Retina (tissue), 1 donor: ENCODE measurements at places on chromosomes 7 and 10.

GRCh38 chr7:2807845-2808772 lies 36.0 kb downstream of the GNA12 start:
- peak; percentile 26 for DNase-seq

- no peak for DNase-seq
Observed at GRCh38 chr7:118053353-118053752, 130.6 kb upstream of the LSM8 start.

- no peak for DNase-seq
Observed at GRCh38 chr7:628402-628763, 98.1 kb upstream of the DNAAF5 start.

GRCh38 chr7:16939161-16939560 lies 57.4 kb upstream of the AGR3 start:
- no peak for DNase-seq

GRCh38 chr7:91005024-91005423 lies 259.2 kb upstream of the FZD1 start:
- no peak for DNase-seq

GRCh38 chr7:5218564-5219360 lies 28.7 kb downstream of the WIPI2 start:
- DNase-seq = no peak

DNA sequence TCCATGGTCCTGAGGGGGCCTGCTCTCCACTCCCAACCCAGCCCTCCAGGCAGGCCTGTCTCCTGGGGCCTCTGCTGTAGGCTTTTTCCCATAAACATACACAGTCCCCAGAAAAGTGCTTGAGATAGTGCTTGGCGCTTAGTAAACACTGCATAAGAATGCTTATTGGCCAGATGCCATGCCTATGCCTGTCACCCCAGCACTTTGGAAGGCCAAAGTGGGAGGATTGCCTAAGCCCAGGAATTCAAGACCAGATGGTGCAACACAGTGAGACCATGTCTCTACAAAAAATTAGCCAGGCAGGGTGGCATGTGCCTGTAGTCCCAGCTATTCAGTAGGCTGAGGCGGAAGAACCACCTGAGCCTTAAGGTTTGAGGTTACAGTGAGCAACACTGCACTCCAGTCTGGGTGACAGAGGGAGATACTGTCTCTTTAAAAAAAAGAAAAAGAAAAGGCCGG lies 24.6 kb upstream of the ASL start:
- DNase-seq = no peak

GRCh38 chr7:136086712-136087111 lies 109.6 kb upstream of the MTPN start:
- DNase-seq = no peak

DNA sequence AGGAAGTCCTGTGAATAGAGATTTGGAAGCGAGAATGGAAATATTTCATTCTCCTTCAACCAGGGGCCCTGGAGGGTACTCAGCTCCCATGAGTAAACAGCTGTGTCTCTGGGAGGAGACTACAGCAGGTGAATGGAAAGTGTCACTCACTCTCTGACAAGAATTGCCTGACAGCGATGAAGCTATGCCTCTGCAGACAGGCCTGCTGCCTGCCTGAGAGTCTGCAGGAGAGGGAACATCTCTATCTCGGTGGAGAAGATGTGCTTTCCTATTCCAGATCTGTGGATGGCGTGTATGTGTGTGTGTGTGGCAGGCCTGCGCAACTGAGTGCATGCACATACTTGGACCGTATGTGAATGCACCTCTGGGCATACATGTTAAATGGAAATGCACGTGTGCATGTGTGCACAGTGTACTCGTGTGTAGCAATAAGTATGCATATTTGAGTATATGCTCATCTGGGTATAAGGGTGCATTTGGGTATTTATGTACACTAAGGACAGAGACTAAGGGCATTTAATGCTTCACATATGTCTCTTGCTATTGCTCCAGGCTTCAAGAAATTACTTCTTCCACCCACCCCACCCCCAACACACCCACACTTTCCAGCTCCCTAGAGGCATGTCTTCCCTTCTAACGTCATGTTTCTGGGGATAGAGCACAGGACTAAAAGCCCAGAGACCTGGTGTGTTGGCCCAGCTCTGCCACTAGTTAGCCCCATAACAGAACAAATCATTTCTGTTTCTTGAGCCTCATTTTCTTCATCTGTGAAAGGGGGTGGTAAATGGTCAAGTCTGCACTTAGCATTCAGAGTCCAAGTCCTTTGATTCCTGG lies 4.6 kb upstream of the ADCYAP1R1 start:
- DNase-seq = no peak

DNA sequence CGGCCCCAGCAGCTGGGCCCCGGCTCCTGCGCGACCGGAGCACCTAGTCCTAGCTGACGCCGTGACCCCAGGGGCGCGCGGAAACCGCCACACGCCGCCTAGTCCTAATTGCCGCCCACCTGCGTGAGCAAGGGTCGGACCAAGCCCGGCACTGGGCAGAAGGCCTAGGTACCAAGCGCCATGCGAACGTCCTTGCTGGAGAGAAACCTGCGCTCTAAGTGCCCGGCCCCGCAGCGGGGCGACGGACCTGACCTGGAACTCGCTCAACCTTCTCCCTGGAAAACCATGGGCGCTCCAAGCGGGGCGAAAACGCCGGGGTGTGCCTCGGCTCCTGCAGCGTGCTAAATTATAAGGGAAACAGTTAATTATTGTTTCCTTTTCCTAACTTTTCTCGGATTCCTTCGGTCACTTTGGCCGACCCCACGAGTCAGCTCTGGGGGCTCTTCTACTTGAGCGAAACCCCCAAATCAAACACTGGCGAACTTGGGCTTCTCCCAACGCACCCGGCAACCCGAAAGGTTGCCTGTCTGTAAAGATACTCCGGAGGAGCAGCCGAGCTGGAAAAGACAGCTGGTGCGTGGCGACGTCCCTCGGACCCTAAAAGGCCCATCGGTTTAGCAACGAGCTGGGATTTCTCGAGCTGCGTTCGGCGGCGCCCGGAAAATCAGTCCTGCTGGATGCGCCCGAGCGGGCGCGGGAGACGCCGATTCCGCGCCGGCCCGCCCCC lies 5.3 kb upstream of the EBF3 start:
- DNase-seq = peak; percentile 60

DNA sequence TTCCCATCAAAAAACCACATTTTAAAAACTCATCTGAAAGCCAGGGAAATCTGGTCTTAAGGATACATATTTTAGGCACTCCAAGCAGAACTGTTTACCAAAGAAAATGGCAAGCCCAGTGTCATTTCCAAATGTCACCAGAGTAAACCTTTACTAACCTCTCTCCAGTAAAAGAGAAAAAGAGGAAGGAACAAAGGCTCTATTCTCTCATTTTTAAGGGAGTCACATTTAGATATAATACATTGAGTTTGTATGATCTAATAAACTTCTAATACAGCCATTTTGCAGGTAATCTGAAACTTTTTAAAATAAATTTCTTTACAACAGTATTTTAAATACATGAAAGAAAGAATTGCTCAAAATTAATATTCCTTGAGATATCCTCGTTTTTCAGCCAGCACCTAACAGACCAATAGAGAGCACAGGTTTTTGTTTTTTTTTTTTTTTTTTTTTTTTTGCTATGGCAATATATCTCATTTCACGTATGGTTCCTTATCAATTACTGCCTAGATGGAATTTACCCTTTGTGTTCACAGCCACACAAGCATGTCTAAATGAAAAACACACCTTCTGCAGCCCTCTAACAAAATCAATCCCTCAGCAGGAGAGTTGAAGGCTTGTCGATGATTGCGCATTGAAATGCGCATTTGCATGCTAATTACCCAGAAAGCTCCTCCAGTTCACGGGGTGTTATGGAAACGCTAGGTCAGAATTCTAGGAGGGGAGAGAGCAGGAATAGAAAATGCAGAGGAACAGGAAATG lies 39.8 kb upstream of the MSRB2 start:
- DNase-seq = peak; percentile 40

DNA sequence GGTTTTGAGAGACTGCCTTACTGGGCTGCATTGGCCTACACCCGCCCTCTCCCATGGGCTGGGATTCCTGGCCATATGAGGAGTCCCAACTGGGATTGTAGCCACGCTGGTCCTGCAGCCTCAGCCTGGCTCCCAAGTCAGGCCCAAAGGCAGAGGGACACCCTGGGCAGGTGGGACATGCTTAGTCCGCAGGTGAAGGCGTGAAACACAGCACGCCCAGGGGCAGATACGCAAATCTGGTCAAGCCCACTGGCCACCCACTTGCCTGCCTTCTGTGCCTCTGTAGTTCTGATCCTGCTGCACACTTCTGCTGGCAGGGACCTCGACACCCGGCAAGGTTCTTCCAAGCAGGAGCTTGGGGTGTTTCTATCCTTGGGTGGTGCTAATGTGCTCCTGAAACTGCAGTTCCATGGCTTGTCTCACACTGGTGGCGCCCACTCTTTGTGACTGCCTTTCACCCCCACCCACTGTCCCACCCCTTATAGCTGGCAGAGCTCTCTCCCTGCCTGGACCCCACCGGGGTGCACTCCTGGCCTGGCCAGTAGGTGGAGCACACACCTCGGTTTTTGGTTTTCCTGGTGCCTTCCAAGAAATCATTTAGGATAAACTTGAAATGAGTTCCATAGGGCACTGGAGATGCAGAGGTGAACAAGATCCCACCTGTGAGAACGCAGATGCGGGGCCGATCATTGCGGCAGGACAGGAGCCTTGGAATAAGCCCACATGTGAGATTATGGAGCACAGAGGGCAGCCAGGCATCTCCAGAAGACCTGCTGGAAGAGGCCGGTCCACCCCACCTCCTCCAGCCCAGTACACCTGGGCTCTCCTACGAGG lies 47.9 kb downstream of the MKI67 start:
- DNase-seq = peak; percentile 54

- no peak for DNase-seq
Observed at GRCh38 chr7:76155938-76156337, 45.8 kb upstream of the SRRM3 start.

DNA sequence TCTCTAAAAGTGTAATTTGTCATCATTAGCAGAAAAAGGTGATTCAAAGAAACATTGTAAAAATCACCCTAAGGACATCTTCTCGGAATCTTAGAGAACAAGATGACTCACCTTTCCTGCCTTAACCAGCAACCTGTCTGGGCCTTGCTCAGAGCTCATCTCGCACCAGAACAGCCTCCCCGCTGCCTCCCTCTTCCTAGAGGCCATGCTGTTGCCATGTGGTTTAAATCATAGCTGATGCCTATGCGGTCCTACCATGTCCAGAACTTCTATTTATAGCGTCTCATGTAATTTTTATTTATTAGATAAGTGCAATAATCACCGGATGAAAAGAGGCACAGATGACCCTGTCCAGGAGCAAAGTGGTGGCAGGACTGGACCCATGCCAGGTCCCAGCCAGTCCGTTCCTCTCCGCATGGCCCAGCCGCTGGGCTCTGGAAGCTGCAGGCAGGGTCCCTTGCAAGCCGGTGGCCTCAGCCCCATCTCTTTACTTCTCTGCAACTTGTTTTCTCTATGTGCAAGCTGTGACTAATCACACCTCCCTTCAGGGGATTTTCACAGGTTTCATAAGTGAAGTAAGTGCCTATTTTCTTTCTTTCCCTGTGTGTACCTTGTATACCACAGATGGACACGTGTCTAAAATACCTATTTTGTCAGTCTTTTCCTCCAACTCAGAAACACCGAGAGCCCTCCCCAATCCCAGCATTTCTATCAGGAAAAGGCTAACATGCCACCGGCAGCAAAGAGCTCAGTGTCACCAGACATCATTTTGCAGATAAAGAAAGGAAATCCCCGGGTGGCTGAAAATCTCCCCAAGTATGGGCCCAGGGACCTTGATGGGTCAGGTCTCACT lies 27.1 kb downstream of the KLF6 start:
- DNase-seq = no peak

DNA sequence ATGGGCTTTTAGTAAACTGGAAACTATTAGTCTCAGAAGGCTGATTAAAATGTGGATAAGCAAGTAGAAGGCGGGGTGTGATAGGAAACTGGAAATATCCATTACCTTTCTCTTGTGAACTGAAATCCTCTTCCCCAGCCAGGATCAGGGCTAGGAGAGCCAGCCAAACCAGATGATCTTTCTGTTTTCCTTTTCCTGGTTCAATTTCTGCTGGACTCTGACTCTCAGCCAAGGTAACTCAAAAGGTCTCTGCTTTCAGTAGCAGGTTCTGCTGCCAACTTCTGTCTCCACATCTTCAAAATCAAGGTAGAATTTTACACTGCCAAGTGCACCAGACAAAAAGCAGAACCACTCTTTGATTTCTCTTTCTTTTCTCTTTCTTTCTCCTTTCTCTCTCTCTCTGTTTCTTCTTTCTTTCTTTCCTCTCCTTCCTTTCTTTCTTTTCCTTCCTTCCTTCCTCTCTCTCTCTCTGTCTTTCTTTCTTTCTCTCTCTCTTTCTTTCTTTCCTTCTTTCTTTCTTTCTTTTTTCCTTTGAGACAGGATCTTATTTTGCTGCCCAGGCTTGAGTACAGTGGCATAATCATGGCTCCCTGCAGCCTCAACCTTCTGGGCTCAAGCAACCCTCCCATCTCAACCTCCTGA lies 30.8 kb downstream of the OTUD1 start:
- DNase-seq = no peak

DNA sequence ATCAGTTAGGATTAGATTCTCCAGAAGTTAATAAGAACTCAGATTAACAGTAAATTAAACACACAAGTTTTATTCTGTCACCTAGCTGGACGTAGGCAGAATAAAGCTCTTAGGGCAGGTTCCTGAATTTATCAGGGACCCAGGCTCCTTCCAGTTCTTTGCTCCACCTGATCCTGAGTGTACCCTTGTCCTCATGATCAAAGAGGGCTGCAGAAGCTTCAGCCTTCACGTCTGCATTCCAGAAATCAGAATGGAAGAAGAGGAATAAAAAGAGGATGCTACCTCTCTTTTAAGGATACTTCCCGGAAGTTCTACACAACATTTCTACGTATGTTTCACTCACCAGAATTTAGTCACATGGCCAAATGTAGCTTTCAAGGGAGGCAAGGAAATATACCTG lies 1.7 kb upstream of the GSAP start:
- no peak for DNase-seq

GRCh38 chr10:60208676-60209269 lies 180.9 kb downstream of the ANK3 start:
- no peak for DNase-seq

DNA sequence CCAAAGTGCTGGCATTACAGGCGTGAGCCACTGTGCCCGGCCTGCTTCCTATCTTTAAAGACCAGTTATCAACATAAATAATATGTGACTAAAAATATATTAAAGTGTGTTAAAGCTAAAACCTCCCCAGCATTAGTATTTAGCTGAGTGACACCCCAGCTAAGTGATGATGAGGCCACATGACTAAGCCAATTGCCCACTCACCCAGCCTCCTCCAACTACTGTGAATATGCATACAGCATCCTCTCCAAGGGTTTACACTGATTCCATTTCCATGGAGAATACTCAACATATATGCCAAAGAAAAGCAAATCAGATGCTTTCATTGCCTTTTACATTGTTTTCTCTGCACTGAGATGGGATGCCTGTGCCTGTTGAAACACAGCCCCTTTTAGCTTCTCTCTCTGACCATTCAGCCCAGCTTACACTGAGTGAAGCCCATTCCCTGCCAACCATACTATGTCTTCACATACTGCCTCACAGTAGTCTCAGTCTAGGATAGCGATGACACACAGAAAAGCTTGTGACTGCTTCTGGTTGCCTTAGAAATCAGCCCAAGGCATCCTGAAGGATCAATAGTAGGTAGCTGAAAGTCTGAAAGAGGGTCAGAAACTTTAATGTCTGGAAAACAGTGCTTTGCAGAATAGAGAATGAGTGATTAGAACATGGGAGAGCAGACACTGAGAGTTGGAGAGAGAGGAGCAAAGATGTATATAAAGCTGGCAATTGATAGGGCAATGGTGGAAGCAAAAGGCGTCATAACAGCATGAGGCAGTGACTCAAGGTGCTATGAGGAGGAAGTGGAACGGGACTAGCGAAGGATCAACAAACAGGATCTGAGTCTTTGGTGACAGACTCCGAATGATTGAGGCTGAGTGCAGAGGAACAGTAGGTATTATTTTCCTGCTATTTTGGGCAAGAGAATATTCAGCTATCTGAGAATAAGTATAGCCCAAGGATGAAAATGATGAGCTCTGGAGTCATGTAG lies 19.8 kb upstream of the ATE1 start:
- DNase-seq = no peak
